Activated naive CD8-positive, alpha-beta T cell treated with anti-CD3 and anti-CD28 coated beads for 36 hours (primary cell): ENCODE measurements at places on chromosomes 16 and 17. TPM values are rescaled to one million over a fixed set of nuclear protein-coding genes. Genes with fewer than 3 reads are reported as not detected.

ZFP3 gene
- 2.3 TPM for total RNA-seq

SLC9A5 gene
- total RNA-seq, result 5.8 TPM

TMEM235 gene
- not detected for total RNA-seq

ANKFN1 gene
- total RNA-seq, result not detected

MGRN1 gene
- total RNA-seq, result 63.7 TPM

ACE gene
- not detected for total RNA-seq

SOX8 gene
- 0.42 TPM for total RNA-seq

TOX3 gene
- total RNA-seq, result not detected

TBX2 gene
- total RNA-seq, result not detected
